ENCODE measurements at places on chromosomes 2 and 18.

DNA sequence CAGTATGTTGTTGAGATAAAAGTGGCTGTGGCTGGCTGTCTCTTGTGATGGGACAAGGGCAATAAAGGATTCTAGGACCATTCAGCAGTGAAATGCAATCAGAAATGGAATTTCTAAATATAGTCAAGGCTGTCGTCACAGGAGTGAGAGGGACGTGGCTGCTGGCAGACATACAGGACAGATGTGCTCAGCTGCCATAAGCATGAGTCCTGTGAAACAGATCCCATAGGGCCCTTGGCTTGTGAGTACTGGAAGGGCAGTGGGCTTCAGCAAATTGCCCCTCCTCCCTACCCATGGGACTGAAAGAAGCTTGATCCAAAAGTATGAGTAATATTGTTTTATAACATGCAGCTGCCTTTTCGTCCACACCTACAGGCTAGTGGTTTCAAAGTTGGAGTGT lies 4.2 kb upstream of the CNNM3 start:
- DNase-seq = no peak

GRCh38 chr2:54227798-54228197 lies 28.2 kb downstream of the TSPYL6 start:
- no peak for DNase-seq

GRCh38 chr2:231360881-231361371 lies 34.6 kb upstream of the B3GNT7 start:
- DNase-seq = no peak

GRCh38 chr2:223626716-223627115 lies 24.6 kb upstream of the SCG2 start:
- no peak for DNase-seq

GRCh38 chr2:196234672-196235071 lies 63.3 kb upstream of the STK17B start:
- no peak for DNase-seq

GRCh38 chr2:70946832-70947442 lies 11.2 kb downstream of the ATP6V1B1 start:
- peak; percentile 65 for DNase-seq

DNA sequence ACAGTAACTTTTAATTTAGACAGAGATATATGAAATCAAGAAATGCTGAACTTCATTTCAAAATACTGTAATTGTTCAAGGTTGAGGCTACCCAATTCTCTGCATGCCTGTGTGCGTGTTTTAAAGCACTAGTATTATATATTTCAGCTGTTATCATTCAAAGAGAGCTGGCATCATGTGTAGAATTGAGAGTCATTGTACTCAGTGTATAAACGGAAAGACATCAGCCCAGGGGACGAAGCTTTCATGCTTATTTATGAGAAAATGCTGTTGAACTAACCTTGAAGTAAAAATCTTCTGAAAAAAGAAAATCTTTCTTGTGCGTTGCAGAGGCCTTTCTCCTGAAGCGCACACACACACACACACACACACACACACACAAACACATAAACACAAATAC lies 48.4 kb downstream of the MYCN start:
- no peak for DNase-seq

DNA sequence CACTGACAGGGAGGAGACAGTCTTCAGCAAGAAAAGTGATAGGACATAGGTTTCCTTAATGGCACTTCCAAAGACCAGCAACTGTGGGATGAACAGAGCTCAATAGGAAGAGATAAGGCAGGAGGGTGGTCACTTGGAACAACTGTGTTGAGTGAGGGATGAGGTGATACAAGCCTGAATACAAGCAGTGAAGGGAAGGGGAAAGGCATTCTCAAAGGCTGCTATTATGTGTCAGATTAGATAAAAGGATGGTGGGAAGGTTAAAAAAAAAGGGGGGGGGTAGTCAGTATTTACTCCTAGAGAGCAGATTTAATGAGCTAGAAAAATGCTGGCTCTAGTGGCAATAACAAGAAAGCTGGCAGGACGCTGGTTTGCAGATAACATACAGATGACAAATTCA lies 25.7 kb downstream of the CCBE1 start:
- DNase-seq = no peak

DNA sequence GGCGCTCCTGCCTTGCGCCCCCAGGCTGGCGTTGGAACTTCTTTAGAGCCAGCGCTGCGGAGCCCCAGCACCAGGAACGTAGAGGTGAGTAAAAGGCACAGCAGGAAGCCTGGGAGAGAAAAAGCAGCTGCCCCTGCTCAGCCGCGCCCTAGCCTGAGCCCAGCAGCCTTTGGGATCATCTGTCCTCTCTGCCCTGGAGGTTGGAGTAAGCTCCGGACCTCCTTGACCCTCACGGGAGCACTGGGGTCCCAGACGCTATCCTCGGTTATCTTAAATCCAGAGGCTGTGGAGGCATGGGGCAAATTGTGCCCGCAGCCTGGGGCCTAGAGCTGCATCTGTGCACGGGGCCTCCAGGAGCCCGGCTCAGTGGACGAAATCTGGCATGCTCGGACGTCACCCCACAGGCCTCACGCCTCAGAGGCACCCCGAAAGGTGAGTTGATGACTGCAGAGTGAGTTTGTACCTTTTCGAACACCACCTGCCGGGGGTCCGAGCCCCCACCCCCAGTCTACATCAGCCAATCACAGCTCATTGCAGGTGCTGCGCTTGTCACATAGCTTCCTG lies 1.6 kb upstream of the SLC66A2 start:
- no peak for DNase-seq

- DNase-seq = no peak
Measured at GRCh38 chr2:203328760-203329540, 756 bp downstream of the ABI2 start.

DNA sequence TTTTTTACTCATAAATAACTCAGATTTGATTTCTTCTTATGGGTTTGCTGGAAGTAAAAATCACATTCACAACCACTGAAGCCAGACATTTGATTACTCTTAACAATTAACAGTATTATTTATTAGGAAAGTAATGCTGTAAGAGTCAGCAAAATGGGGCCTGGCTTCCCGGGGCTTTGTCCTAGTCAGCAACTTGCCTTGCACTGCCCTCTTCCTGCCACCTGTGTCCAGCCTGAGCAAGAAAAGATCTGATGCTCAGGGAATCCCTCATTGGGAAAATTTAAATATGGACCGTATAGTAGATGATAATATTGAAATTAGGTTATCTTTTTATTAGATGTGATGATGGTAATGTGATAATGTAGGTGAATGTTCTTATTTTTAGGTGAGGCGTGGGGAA lies 30.8 kb upstream of the ACYP2 start:
- no peak for DNase-seq

- DNase-seq = peak; percentile 35
Measured at GRCh38 chr2:81266106-81266505, 961.6 kb upstream of the LRRTM1 start.

DNA sequence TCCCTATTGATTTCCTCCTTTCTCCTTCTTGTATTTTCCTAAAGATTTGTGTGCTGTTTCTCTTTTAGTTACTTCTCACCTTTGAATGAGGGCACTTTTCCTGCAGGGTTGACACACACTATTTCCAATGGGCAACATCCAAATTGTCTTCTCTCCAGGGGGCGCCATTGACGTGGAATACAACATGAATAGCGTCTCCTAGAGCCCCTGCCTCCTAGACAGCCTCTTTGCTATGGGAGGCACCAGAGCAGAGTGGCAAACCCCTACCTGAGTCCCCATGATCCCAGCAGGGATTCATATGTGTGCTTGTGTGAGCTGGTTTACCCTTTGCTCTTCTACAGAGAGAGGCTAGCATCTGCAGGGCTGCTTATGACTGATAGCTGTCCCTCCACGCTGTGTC lies 61.3 kb upstream of the ITSN2 start:
- peak; percentile 66 for DNase-seq

DNA sequence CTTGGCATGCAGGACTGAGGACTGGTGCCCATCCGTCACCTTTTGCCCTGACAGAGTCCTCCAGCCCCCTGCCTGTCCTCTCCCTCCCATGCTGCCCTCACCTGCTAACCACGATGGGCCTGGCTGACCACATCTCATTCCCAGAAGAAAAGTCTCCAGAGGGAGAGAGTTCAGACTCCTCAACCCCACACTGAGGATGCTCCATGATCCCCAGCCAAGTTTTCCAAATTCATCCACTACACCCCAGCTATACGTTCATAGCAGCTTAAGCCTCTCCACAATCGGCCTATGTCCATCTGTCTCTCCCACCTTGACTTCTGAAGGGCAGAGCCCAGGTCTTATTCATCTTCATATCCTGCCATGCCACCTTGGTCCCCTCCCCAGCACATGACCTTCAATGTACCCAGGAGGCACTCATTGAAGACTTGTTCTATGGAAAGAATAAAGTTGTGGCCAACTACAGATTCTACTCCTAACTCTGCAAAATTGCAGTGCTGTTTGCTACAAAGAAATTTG lies 115.6 kb upstream of the ID2 start:
- DNase-seq = no peak

DNA sequence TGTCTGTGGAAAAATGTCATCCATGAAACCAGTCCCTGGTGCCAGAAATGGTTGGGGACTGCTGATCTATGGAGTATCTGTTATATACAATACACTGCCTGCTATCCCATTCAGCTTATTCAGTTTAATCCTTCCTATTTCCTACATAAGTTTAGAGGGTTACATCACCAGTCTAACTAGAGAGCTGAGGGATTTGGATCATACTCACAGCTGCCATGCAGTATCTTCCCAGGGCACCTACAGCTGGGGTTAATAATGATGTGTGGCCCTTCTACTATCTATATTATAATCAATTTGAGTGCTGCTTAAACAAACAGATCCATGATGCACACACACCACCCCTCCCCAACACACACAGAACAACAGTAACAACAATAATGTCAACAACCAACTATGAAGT lies 524.0 kb downstream of the LRRTM4 start:
- no peak for DNase-seq

- DNase-seq = no peak
Measured at GRCh38 chr2:75788902-75789301, 78.2 kb upstream of the GCFC2 start.

DNA sequence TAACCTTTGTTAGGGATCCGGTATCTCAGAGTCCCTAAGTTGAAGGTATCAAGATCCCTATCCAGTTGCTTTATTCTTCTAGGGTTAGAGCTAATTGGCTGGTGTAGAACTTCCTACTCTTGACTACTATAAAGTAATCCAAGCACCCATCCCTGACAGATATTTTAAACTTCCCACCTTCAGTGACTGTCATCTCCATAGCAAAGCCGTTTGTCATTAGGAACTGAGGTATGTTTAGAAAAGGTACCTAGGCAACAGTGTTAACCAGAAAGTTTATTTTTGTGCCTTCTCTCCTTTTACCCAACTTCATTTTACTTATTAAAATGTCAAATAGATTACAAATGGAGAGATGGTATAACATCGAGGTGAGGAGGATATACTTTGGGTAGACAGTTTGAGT lies 4.5 kb downstream of the FAM117B start:
- DNase-seq = no peak

GRCh38 chr2:130912471-130912870 lies 75.8 kb downstream of the ARHGEF4 start:
- no peak for DNase-seq

DNA sequence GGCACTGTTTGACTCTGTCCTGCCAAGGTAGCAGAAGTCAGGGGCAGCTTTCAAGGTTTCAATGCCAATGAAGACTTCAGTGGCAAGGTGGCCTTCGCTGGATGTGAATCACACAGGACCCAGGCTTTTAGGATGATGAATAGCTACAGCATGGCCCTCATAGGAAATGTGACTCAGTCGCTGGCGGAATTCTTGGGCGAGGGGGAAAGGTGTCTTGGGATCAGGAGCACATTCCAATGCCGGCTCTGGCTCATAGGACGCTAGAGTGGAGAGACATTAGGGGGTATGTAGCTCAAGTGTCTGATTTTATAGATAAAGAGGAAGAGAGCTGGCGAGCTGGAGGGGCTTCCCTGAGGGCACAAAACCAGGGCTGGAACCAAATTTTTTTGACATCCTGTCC lies 68.6 kb downstream of the SMIM21 start:
- no peak for DNase-seq

DNA sequence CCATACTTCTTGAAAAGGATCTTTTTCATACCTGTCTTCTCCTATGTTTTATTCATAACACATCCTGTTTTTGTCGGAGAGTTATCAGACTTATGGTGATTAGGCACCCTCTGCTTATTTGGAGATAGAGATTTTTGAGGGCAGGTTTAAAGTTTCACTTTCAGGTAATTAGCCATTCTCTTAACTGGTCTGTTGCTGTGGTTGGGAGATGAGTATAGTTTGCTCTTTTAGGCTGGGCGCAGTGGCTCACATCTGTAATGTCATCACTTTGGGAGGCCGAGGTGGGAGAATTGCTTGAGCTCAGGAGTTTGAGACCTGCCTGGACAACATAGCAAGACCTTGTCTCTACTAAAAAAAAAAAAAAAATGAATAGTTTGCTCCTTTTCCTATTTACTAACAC lies 25.3 kb downstream of the SFTPB start:
- no peak for DNase-seq

DNA sequence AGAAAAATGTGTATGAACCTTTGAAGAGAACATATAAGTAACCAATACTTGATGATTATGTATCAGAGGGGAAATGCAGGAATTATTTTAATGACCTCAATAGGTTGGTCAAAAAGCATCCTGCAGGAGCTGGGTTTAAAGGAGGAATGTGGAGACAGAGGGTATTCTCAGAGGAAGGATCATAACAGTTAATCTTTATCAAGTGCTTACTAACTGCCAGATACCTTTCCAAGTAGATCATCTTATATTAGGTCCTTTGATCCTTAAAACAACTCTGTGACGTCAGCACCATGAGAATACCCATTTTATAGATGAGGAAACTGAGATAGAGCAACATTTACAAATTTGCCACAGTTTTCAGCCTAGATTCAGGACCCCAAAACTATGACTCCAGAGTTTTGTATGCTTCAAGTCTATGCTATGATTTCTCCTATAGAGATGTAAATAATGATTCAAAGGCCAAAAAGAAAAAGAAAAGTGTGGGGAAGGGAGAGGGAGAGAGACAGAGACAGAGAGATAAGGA lies 3.0 kb downstream of the RFTN2 start:
- DNase-seq = no peak
